ENCODE measurements at places on chromosomes 3 and 15.

DNA sequence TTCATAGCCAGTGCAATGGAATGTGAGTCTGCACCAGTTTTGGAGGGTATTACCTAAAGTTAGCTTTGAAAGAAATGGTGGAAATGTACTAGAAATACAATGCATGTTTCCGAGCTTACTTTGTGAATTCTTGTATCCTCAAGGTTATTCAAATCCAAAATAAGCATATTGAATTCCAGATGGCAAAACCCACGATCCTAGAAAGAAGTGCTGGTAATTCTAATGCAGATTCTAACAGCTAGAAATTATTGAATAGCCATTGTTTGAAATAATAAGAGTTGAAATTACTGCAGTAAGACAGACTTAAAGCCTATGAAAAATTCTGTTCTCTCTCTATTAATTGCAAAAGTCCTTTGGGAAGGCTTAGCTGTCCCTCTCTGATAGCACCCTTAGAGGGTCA lies 258.4 kb downstream of the CHL1 start:
- DNase-seq, result no peak

GRCh38 chr3:131541288-131541687 lies 38.5 kb upstream of the MRPL3 start:
- DNase-seq, result no peak

GRCh38 chr15:77865106-77865610 lies 212.4 kb downstream of the TBC1D2B start:
- no peak for DNase-seq

GRCh38 chr15:39666677-39667076 lies 85.8 kb downstream of the THBS1 start:
- no peak for DNase-seq

DNA sequence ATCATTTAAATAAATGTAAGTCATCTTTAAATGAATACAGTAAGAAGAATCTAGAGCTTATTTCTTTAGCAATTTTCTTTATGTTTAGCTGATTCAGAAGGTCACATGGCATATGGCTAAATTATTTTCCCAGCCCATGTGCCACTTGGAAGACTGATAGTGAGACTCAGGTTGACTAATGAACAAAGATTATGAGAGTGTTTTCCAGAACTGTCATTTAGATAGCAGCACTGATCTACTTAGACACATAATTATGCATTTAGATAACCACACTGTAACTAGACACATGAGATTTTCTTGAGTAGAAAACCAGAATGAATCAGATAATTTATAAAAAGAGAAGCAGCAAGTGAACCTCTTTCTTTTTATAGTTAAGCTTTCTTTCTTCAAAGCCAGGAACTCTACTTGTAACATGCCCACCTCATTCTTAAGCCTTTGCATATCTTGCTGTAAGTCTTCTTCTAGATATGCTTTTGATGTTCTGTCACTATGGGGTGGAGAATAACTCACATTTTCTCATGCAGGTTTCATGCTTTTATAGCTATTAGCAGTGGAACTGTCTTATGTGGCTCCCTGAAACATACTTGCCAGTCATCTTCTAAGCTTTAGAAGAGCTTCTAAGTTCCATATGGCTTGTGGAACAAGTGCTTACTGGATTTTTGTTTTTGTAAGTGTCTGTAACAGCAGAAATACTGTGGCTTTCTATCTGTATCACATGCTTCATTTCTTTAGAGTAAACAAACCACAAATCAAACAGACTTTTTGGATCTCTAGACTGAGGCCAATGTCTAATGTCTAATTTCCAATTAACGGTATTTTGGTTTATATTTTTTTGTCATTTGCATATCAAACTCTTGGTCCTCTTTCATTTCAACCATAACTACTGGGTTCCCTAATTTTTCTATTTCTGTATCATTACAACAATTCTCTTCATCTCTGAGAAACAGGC lies 101.4 kb downstream of the LMLN start:
- no peak for DNase-seq

All from stimulated activated CD4-positive, alpha-beta T cell treated with anti-CD3 and anti-CD28 coated beads, Interleukin-1b, Interleukin-23, amount 100 ng/mL, for 1 hour (primary cell).